ENCODE measurements at places on chromosomes 6 and 20.

DNA sequence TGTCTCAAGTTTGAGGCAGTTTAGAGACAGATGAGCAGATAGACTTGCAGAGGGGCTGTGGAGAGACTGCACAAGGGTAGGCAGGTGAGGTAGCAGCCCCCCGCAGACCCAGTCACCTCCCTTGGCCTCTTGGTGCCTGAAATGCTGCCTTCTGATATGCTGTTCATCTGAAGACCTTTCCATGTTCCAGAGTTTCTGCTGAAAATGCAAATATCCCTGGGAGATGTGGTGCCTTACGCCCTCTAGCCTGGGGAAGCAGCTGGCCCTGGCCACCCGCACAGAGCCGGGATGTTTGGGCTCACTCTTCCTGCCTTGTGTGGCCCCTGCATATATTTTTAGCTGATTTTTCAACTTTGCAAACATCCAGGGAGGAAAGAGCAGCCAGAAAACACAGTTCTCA, 51.4 kb downstream of the TMEM242 start:
- DNase-seq: no peak

- DNase-seq: peak; percentile 92
These were observed 41.1 kb upstream of the PTGIS start for GRCh38 chr20:49608752-49609670.

- no peak for DNase-seq
These were observed 21.7 kb downstream of the VPS52 start for GRCh38 chr6:33249732-33250630.

DNA sequence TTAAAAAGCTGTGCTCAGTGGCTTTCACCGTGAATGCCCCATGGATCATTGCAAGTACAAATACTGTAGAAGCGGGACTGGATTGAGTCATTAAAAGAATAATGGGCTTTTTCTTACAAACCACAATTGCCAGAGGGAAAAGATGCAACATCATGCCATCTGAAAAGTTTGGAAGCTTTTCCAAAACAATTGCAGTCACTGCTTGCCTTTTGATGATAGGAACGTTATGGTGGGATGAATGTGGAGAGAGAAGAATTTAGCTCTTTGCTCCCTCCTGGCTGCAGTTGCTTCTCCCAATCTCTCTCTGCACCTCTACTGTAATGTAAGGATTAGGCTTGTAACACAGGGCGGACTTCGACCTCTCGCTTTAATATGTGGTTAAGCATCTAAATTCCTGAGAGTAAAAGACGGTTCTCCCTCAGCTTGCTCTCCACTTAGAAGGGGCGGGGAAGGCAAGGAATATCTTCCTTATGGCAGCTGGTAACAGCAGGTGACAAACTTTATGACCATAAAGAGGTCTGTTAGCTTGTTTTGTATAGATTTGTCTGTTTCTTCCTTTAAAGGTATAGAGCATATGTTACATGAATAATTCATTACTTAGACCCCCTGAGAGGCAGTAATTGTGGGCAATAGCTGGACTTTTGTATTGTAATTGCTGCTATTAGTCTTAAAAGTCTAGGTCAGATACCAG, 376.1 kb downstream of the UTRN start:
- DNase-seq: no peak

GRCh38 chr6:170108890-170109587, 181.8 kb downstream of the DLL1 start:
- DNase-seq: no peak

- no peak for DNase-seq
These were observed 31.2 kb downstream of the TTLL9 start for GRCh38 chr20:31901615-31902014.

- DNase-seq: no peak
These were observed 190.8 kb upstream of the LAMP5 start for GRCh38 chr20:9323622-9324021.

DNA sequence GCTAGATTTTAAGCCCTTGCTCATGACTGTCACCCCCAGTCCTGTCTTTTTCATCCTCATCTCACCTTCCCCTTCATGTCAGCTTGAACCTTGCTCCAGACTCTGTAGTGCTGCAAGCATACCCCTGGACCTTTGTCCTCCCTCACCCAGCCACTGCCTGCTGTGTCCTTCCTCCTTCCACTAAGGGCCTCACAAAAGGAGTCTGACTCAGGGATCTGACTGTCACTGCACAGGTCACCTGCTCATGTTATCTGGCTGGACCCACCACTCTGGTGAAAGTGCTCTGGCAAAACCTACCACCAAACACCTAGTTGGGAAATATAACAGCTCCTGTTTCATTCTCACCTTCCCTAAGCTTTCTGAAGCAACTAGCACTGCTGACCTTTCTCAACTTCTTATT, 151.4 kb downstream of the INSM1 start:
- no peak for DNase-seq

DNA sequence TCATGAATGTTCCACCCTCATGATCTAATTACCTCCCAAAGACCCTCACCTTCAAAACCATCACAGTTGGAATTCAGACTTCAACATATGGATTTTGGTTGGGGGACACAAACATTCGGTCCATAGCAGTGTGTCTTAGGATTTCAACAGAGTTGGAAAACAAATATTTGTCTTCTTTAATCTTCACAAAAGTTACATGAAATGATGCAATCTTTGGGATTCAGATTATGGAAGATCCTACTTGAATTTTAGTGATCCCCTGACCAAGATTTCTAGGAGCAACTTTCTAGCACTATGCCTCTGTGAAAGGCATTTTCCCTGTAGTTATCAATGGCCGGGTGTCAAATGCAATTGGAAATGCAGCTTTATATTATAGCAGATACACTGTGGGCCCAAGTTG, 86.5 kb downstream of the TRMT11 start:
- no peak for DNase-seq

DNA sequence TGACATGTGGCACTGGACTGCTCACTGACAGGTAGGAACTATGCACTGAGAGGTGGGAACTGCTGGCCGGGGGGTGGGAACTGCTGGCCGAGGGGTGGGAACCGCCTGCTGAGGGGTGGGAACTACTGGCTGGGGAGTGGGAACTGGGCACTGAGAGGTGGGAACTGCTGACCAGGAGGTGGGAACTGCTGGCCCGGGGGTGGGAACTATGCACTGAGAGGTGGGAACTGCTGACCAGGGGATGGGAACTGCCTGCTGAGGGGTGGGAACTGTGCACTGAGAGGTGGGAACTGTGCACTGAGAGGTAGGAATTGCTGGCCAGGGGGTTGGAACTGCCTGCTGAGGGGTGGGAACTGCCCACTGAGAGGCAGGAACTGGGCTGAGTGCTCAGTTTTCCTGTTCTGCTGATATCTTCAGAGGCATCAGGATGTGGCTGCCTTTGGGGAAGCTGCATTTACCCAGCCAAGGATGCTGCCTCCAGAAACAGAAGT, 90.2 kb downstream of the THBS2 start:
- no peak for DNase-seq

DNA sequence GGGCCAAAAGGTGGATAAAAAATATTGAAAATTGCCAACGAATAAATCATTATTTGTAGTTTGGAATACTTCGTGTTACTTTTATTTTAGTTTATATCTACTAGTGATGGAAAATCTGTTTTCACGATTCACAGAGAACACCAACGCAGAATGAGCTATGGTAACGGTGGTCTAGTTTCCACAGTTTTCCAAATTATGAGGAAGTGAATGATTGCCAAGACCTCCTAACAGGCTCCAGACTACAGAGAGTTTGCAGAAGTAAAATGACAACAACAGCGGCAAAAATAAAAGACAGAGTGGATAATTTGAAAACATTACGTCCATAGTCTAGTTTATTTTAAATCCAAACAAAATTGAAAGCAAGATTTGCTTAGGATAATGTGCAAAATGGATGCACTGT, 57.0 kb upstream of the AIG1 start:
- no peak for DNase-seq

DNA sequence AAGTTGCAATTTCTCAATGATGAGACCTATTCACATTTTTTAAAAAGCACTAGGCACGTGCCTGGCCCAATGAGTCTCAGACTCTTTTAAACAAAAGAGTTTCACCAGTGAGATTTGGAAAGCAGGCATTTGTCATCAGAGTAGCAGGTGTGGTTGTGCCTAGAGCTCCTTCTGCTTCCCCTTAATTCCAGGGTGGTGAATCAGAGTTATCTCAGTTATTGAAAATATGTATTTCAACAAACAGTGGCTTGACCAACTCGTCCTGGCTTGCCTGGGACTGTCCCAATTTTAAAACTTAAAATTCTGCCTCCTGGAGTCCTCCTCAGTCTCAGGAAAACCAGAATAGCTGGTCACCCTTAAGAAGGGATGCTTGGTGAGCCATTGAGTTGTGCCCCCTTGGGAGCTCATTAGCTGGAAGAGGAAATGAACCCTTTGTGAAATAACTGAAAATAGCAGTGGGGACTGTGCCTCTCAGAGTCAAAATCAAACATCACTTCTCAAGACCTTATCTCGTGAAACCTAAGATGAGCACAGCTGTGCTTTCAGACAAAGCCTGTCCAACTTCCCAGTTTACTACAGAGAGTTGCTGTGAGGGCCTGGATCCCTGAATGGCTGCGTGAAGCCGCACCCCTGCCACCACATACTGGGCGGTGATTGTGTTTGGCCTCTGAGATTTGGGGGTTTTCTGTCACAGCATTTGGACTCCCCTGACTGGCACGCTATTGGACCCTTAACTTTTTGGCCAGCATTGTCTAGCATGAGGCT, 116.3 kb downstream of the ANKRD60 start:
- DNase-seq: no peak

DNA sequence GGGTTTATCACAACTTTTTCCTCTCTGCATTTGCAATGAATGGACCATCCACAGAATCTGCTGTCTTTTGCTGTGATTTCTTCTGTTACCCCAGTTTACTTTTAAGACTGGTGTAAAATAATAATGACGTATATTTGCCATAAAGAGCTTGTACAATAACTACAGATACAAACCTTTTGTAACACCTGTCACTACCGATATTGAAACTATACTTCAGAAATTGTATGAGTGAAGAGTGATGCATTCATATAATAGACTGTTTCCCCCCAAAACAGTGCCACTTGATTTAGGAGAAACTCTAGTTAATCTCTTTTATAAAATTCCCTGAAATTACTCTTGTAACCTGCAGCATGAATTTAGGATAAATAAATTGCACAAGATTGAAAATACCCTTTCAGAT, 26.4 kb upstream of the PIM1 start:
- DNase-seq: no peak

GRCh38 chr6:120990866-120991265, 343.4 kb downstream of the TBC1D32 start:
- DNase-seq: no peak

GRCh38 chr6:122755901-122756300, 23.6 kb upstream of the FABP7 start:
- DNase-seq: no peak

DNA sequence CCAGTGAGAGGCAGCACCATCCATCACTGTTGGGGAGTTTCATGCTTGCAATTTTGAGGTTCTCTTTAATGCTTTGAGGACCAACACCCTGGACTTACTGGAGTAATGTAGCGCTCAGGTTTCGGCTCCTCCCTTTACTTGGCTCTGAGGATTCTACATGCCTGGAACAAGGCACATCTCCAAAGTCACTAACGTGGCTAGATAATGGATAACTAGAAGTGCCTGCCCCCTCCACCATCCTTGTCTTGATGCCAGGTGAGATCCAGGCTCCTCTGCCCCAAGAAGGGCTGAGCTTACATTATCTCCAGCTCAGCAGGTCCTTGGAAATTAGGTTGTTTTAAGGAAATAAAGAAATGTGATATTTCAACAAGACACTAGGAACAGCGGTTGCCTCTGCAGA, 75.5 kb upstream of the ZNFX1 start:
- no peak for DNase-seq

DNA sequence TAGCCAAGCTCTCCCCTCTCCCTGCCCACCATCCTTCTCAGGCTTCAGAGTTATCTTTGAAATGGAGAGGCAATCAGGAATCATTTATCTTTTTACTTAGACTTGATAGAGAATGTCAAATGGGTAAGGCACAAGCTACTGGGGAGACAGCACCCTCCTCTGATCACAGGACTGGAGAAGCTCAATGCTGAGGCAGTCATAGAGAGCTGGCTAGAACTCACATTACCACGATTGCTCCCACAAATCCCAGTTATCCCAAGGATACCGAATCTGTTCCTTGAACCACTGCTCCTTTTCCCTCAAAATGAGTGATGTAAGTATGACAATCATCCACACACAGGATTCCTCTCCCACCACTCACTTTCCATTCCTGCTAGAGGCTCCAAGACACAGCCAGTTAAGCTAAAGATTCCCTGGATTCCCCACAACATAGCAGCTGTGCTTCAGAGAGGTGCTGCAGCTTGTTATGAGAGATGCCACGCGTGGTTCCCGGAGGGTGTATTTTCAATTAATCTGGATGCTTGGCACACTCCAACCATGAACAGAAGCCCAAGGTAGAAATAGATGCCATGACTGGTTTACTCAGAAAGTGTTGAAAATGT, 96.2 kb upstream of the VGLL2 start:
- DNase-seq: no peak

DNA sequence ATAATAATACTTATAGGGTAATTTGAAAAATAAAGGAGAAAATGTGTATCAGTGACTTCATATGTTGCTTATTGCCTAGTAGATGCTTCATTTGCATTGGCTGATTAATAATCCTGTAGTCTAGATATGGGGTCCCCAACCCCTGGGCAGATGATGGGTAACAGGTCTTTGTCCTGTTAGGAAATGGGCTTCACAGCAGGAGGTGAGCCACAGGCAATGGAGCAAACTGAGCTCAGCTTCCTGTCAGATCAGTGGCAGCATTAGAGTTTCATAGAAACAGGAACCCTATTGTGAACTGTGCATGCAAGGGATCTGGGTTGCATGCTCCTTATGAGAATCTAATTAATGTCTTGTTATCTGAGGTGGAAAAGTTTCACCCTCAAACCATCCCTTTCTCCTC, 1049.5 kb upstream of the EPHA7 start:
- no peak for DNase-seq

DNA sequence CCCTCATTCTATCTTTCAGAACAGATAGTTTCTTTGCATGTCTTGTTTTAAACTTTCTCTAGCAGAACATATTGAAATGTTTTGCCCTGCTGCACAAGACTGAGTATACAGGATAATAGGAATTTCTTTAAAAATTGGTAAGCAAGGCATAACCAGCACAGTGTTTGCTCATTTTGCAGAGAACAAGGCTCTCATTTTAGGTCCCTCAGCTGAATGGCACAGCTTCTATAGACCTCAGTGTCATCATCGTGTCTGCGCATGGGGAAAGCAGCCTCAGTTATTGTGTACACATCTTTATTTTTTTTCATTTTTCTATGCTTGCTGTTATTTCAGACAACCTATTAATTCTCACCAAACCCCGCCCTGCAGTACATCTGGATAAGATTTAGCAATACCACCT, 35.7 kb downstream of the TTI1 start:
- DNase-seq: no peak

- peak; percentile 19 for DNase-seq
These were observed 129.0 kb downstream of the REV3L start for GRCh38 chr6:111353912-111354462.

GRCh38 chr6:46104209-46104608, 25.6 kb upstream of the ENPP4 start:
- no peak for DNase-seq

DNA sequence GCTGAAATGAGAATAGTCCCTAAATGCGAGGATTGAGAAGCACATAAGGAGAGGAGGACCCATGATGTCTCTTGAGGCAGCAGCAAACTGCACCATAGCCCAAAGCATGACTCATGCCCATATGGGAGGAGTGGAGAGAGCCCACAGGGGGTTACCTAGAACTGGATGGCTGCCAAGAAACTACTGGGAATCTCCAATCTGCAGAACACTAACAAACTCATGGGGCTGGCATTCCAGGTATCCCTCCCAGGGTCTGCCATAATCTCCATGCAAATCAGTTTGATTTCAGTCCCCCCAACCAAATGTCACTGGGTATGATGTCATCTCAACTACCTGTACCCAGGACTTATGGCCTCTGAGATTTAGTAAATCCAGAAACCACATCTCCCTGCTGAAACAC, 410.5 kb downstream of the PTPRT start:
- DNase-seq: no peak
